ENCODE measurements at places on chromosomes 5 and 9. TPM values are rescaled to one million over a fixed set of nuclear protein-coding genes. Genes with fewer than 3 reads are reported as not detected.

Gene CHSY3
- total RNA-seq: not detected

DNA sequence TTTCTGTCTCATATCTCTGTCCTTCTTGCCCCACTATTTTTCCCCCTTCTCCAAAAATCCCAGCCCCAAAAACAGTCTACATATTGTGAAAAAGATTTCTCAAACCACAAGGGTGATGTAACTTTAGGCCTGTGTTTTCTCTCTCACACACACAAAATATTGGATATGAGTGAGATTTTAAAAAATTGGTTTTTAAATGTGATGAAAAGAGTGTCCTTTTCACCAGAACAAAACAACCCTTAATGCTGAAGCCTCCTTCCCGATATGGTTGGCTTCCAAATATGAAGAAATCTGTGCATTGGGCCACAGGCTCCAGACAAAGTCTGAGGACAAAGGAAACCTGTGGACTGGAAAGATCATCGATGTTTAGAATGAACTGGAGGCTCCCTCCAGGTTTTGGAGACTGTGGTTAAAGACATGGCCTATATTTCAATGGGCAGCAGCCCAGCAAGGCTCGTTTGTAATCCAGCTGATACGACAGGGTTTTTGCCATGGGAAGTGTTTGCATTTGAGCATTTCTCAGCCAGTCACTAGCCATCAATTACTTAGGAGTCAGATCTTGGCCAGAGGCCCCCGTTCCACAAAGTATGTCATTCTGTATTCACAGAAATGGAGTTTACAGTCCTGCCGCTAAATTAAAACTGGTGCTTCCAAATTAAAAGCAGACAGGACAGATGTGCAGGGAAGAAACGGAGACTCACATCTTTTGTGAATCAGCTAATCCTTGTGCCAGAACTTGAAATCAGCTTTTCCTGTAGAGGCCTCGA, 546.3 kb downstream of the EBF1 start:
- no peak for DNase-seq

- DNase-seq: no peak
Observed at GRCh38 chr9:96868709-96869108, 14.4 kb upstream of the ZNF782 start.

DNA sequence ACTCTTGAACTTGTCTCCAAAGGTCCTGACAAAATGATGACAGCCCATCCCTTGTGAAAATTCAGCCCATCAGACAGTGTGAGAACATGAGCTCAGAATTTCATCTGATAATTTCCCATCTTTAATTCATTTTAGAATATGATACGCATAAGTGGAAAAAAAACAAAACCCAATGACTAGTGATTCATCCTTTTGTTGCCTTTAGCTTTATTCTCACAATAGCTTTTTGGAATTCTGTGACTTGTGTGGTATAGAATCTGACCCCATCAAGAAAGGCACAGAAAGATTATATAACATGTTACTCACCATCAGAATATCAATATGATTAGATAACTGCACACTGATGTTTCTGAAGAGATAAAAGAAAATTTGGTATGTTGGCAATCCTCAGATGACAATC, 16.1 kb upstream of the TMED7 start:
- DNase-seq: no peak

Gene PTPN3
- total RNA-seq: 0.50 TPM

Gene PLAC8L1
- total RNA-seq: 0.87 TPM

Gene CKMT2
- total RNA-seq: not detected

DNA sequence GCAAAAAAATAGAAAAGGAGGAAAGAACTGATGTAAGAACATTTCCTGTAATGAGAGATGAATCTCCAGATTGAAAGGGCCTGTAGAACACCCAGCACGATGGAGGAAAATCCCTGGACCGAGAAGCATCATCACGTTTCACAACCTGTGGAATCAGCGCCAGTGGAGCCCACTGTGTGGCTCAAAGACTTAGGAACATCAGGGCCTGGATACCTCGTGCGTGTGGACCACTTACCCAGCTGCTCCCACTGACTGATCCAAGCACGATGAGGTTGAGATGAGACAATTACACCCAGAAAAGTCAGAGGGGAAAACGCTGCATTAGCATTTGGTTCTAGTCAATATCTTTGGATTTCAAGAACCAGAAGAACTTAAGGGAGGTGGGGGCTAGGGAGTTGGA, 224.6 kb downstream of the SYK start:
- DNase-seq: no peak

Gene SLC25A2
- 0.56 TPM for total RNA-seq

DNA sequence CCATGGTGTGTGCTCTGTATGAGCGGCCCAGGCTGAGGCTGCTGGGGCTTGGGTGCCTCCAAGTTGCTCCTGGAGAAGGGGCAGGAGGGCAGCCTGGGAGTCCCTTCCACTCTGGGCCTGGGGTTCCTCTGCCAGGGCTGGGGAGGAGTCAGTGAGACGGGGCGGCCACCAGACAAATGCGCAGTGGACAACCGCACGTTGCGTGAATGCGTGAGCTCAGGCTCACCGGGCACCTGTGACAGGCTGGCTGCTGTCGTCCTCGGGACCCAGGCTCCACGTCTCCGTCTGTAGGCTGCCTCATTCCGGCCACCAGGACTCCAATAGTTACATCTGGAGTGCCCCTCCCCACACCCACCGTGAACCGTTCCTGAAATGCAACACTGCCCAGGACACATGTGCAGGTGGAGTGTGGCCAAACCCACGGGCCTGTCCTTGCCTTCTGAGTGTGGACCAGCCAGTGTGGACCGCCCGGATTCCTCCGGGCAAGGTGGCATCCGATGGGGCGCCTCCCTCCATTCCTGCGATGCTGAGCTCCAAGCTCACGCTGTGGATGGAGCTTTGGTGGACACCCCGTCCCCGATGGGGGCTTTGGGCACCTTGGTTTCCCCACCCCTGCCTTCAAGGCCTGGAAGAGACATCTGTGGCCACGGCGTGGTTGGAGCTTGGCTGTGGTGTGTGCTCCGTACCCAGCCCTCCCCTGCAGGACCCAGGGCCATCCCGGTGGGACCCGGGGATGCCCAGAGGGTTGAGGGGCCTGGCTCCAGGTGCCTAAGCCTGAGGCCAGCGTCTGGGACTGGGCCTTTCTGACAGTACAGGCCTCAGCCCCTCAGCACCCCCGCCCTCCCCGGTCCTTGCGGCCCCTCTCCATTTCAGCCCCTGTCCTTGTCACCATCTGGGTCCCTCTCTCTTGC, 34.0 kb upstream of the RXRA start:
- no peak for DNase-seq

Gene FOXE1
- total RNA-seq: not detected

DNA sequence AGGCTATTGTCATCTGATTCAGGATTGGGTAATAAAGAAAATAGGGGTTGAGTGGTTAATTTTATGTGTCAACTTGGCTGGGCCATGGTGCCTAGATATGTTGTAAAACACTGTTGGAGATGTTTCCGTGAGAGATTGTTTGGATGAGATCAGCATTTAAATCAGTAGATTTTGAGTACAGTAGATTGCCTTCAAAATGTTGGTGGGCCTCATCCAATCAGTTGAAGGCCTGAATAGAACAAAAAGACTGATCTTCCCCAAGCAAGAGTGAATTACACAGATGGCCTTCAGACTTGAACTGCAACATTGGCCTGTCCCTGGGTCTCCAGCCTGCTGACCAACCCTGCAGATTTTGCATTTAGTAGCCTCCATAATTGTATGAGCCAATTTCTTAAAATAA, 401.3 kb upstream of the KIF2A start:
- no peak for DNase-seq

DNA sequence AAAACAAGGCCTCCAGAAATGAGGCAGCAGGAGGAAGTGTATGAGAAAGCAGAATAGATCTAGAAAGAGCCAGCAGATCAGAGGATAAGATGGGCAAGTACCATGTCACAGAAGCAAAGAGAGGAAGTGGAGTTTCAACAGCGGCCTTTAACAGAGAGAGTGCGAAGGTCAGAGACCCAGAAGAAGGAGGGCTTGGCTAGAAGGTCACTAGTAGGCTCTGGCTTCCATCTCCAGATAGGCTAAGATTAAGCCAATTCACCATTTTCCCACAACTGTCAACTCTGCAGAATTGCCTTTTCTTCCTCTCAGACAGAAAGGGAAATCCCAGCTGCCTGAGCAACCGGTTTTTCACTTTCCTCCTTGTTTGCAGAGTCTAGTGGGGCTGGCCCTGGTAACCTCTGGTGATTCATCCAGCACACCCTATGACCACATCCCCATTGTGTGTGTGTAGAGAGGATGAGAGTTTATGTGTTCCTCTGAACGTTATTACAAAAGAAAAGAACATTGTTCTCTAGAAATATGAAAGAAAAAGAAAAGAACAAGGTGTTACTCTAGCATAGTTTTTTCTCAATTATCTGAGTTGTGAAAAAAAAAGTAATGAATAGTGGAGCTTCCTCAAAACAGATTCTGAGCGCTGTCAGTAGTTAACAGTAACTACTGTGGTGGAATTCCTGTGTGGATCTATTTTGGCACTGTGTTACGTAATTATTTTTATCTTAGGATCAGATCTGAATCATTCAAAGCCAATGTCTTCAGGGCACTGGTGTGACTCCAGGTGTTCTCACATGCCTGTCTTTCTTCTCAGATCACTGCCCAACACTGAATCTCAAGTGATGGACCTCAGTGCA, 220.4 kb downstream of the ARRDC3 start:
- DNase-seq: peak; percentile 88

GRCh38 chr5:148179234-148179824, 11.0 kb downstream of the SPINK14 start:
- DNase-seq: no peak

DNA sequence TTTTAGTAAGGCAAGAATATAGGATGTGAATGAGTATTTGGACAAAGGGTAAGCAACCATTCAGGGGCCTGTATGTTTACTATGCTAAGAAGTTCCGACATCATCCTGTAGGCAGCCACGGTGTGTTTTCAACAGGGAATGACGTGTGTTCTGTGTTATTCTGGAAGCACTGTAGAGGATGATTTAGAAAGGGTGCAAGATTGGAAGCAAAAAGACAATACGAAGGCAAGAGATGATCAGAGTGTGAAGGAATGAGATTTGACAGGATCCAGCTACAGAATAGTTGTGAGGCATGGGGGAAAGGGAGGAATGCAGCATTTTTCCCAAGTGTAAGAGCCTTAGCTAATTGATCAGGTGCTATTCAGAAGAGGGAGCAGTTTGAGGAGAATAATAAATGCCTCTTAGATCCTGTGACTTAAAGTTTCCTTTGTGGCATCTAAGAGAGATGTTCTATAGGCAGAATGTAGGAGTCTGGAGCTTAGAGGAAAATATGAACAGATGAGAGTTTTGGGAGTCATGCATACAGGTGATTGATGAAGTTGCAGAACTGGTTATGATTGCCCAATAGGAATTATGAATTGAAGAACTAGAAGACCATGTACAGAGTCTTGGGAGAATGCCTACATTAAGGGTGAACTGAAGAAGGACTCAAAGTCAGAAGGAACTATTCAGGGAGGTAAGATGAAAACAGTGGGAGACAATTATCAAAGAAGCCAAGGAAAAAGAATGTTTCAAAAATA, 2.5 kb downstream of the SMC5 start:
- DNase-seq: no peak

- DNase-seq: no peak
Observed at GRCh38 chr9:752201-752600, 89.3 kb upstream of the DMRT1 start.

Gene PCDHGB7
- not detected for total RNA-seq

DNA sequence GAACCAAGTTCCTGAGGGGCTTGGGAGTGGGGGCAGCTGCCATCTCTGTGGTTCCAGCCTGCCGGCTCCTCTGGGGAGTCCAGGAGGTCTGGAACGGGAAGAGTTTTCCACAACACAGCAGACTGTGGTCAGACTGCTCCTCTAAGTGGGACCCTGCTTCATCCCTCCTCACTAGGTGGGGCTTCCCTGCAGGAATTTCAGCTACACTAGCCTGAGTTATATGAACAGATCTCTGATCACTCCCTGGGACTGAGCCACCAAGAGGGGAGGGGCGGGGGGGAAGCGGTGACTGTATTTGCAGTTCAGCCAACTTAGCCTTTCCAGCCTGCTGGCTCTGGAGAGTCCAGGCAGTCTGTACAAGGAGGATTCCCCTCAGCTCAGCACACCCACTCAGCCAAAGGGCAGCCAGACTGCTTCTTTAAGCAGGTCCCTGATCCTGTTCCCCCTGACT, 19.4 kb downstream of the DTWD2 start:
- no peak for DNase-seq

DNA sequence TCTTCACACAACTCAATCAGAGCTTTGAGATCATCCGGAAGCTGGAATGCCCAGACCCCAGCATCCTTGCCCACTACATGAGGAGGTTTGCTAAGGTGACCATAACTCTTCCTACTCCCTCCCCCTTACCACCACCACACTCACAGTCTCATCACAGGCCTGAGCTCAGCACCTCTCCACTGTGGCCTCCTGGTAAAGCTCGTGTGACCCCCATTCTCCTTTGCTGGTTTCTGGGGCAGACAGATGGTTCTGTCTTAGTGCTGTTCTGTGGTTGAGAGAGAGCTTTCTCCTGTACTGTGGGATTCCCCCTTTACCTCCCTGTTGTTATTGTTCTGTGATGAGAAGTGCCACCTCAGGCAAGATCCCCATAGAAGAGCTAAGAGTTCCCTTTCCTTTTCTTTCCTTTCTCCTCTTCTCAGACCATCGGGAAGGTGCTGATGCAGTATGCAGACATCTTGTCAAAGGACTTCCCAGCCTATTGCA, 92.7 kb upstream of the RUSC2 start:
- DNase-seq: peak; percentile 32

GRCh38 chr5:124061663-124062062, 549.7 kb downstream of the CSNK1G3 start:
- DNase-seq: no peak

Gene ECSCR
- 0.28 TPM for total RNA-seq

DNA sequence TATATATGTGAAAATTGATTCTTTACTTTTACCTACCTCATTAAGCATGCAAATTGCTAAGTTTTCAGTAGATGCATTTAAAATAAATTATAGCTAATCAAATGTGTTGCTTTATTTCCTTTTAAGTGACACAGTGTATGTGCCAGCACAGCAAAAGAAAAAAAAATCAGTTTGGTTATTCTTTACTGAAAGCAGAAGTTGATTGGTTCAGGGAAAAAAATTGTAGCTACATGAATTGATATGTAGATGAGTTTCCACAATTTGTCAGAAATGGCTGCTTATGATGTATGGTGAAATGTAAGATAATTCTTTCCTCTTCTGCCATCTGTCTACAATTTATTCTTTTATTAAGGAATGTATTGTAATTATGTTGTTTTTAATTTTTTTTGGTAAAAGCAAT, 57.8 kb downstream of the PARP8 start:
- no peak for DNase-seq

DNA sequence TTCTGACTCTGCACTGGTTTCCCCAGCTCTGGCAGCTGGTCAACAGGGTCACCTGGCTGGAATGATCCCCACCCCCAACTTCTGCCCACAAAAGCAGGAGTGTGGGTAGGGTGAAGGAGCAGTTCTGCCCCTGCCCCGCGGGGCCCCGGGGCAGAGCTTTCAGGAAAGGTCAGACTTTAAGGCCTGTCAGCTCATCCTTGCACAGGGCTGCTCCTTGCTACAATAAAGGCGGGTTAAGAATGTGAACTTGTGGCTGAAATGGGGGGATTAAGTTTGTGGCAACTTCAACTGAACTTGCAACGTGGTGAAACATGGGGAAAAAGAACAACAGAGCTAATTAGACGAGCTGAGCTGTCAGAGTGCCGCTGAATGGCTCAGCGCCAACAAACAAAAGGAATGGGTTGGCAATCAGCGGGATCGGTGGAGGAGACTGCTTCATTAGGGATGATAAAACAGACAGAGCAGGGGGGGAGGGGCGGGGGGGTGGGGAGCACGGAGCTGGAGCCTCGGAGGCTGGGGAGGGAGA, 50.8 kb downstream of the CRB2 start:
- no peak for DNase-seq

Measured in activated CD8-positive, alpha-beta memory T cell treated with anti-CD3 and anti-CD28 coated beads, Interleukin-2, amount 10 ng/mL, durations not matched to agents 7 days and 5 days (primary cell).